Left renal cortex interstitium (tissue), 4 donors: ENCODE measurements at places on chromosomes 13 and 19. TPM values are rescaled to one million over a fixed set of nuclear protein-coding genes. Genes with fewer than 3 reads are reported as not detected.

Gene CCL25
- 0.24 TPM for polyA plus RNA-seq

Gene FUT1
- 3.8 TPM for polyA plus RNA-seq

Gene ZNF613
- polyA plus RNA-seq: 14.1 TPM

Gene FFAR2
- polyA plus RNA-seq: 0.33 TPM

Gene SLITRK1
- polyA plus RNA-seq: 0.21 TPM
